DMS79 treated with DMSO at 0.1 percent for 48 hours (cell line): ENCODE measurements at places on chromosomes 5 and 9.
A peak's percentile ranks its signal among the peaks of the same experiment; 100 is the strongest.

GRCh38 chr9:37924538-37924937, 20.6 kb upstream of the SLC25A51 start:
- DNase-seq, result no peak

- peak; percentile 71 for DNase-seq
Observed at GRCh38 chr9:116232424-116233159, 79.0 kb downstream of the PAPPA start.

DNA sequence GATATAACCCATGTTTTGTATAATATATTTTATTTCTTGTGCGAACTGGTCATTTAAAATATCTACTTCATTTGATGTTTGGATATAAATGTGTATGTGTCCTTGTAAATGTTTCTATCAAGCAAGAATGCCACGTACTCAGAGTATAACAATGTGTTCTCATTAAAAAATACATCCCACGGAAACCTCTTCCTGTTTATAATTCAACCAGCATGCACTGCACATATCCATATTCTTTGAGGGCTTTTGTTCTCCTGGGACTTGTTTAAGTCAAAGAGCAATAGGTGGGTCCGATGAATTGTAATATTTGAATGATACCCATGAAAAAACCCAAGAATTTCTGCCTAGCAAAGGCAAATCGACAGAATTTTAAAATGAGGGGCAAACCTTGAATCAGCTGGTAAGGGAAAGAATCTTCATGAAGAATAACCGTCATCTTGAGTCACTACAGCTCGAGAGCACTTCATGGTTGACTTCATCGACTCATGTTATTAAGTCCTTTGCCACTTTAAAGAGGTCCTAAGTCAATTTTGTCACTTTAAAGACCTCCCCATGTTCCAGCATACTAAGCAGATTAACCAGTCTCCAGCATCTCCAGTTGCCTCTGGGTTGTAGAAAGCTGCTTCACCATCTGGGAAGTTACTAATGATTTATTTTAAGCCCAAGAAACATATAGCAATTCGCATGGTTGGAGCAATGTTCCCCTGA, 80.6 kb downstream of the NPR3 start:
- no peak for DNase-seq

DNA sequence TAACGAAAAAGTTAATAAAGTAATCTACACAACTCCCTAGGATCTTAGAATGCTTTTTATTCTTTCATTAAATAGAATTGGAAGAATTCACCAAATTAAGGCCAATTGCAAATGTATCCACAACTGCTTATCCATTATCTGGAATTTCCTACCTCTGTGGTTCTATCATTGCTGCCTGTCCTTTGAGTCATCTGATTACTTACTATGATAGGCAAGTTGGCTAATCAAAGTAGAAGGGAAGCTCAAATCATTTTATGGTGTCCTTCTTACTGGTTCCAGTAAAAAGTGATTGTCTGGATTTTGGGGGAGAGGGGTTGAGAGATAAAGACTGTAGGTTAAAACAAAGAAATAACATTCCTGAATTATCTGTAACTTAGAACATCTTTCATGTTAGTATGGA, 161.4 kb upstream of the GNA14 start:
- no peak for DNase-seq

- no peak for DNase-seq
Observed at GRCh38 chr9:5336688-5337087, 3.0 kb downstream of the RLN1 start.

DNA sequence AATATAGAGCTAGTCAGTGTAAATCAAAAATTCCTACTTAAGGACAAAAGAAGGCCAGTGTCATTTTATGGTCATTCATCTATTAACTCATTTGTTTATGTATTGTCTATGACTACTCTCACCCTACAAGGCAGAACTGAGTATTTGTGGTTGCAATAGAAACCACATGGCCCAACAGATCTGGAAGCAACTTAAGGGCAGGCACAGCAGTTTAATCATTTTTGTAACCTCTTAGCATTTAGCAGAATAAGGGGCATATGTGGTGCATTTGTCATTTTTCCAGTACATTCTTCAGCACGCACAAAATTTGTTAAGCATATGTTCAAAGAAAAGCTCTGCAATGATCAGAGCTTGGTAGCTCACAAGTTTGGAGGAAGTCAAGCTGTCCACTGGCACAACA, 1.1 kb downstream of the FKBP15 start:
- DNase-seq, result no peak

DNA sequence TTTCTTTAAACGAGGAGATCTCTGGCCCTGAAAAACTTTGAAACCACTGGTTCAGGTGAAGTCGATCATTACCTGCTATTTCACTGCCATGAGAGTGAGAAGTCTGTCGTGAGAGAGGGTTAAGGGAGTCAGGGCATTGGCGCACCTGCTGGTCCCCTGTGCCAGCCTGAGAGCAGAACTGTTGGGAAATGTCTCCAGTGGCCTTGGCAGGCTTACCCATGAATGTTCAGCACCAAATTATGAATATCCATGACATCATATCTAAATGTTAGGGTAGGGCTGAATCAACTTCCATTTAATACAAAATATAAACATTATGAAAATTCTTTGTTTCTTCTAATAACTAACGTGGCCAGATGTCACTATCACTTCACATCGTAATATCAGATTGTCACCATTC, 379.3 kb downstream of the KDM4C start:
- no peak for DNase-seq

DNA sequence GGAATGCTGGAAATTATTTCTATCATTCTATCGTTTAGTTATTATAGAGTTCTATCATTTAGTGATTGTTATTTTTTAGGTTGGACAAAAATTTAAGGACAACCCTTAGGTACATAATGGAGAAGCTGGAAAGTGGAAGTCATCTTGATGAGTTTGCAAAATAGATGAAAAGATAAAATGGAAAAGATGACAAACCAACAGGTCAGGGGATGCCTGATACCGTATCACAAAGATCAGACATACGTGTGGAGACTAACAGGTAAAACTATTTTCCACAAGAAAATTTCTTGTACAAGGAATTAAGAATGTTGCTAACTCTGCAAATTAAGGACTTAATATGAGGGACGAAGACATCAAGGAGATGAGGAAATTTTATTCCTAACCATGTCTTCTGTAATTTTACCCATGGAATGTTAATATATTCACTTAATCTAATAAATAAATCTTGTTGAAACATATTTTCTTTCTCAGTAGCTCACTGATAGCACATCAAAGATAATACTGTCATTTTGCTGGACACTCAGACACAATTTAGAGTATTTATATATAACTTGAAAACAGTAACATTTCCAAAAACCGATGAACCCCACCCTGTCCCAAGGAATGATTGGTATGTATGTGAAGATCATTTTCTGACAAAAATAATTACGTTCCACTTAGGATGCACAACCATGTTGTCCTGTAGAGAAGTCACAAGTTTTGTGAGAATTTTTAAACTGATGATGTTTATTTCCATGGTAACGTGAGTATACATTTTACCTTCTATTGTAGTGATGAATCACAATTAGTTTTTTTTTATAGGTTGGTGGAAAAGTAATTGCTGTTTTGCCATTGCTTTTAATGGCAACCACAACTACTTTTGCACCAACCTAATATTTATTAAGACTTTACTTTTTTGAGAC, 2.6 kb downstream of the LURAP1L start:
- DNase-seq, result no peak

DNA sequence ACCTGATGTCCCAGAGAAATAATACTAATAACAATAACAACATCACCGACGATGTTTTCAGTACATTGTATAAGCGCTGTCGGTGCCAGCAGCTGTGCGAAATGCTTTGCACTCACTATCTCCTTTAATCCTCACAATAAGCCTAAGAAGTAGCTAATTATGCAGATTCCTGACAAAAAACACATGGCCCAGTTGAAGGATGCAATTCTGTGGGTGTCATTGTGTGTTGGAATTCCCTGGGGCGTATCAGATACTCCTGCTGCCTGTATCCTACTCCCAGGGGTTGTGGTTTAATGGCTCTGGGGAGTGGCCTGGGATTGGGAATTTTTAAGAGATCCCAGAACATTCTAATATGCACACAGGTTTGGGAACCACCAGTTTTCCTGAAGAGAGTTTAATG, 154.0 kb downstream of the RGS3 start:
- no peak for DNase-seq

DNA sequence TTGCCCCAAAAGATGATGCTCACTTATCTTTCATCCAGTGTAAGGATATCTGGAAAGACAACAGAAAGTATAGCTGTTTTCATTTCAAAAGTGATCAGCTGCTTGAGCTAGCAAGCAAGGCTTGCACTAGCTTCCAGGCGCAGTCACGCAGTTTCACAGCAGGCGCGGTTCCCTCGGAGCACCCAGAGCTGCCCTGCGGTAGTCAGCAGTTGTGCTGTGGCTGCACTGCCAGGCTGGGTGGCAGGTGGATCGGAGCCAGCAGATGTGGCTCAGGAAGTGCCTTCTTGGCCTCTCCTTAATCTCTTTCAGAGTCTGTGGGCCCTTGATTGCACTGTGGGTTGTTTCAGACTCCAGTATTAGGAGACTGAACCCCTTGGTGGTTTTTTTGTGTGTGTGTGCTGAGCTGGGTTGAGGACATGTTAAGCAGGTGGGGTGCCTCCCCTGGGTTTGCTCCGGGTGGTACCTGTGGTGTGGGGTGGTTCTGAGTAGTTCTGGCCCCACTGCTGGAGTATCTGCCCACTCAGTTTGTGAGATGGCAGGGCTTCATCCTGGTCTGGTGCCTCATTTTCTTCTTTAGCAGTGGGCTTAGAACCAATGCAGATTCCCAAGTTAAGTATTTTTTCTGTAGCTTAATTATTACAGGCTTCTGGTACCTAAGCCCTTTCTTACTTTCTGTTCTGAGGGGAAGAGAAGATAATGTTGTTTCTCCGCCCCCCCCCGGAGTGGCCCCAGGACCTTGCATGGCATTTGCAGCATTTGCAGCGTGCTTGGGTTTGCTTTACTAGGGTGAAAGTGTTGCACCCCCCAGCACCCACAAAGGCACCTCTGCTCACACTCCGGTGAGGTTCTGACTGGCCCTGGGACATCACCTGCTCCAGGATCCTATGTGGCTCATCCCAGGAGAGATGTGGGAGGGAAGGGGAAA, 16.4 kb downstream of the TENT4A start:
- no peak for DNase-seq

GRCh38 chr5:83443534-83443933, 28.0 kb upstream of the VCAN start:
- DNase-seq, result no peak

GRCh38 chr5:157050050-157050449, 8.9 kb downstream of the HAVCR1 start:
- no peak for DNase-seq

DNA sequence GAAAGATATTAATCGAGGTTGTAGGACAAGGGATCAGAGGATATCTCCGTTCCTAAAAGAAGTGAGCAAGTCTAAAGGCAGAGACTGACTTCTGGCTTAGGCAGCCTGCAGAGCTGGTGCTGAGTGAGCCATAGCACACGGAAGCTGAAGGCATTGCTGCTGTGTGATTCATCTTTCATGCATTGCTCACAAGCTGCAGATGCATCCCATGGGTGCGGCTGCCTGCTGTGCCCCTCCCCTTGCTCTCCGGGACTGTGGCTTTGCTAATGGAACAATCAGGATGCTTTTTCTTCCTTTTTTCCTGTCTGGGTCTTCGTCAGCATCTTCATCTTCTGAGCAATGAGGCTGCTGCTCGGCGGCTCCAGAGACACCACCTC, 341.4 kb downstream of the DIRAS2 start:
- DNase-seq, result no peak

GRCh38 chr5:150647275-150648251, 7.1 kb downstream of the SYNPO start:
- no peak for DNase-seq

- DNase-seq, result no peak
Observed at GRCh38 chr5:104016646-104017045, 454.1 kb upstream of the NUDT12 start.

DNA sequence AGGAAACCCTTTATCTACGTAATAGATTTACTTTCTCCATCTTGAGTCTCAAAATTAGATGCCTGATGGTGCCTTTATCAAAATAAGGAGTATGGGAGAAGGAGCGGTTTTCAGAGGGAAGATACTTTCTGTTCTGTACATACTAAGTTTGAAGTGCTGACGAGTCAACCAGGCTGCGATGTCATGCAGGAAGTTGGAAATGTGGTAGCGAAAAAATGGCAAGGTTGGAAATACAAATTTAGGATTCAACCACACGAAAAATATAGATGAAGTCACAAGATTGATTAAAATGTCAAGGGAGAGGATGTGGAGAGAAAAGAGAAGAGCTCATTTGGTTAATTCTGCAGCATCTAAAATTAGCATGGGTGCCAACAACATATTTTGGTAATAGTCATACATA, 129.5 kb downstream of the FOXD1 start:
- DNase-seq, result no peak

DNA sequence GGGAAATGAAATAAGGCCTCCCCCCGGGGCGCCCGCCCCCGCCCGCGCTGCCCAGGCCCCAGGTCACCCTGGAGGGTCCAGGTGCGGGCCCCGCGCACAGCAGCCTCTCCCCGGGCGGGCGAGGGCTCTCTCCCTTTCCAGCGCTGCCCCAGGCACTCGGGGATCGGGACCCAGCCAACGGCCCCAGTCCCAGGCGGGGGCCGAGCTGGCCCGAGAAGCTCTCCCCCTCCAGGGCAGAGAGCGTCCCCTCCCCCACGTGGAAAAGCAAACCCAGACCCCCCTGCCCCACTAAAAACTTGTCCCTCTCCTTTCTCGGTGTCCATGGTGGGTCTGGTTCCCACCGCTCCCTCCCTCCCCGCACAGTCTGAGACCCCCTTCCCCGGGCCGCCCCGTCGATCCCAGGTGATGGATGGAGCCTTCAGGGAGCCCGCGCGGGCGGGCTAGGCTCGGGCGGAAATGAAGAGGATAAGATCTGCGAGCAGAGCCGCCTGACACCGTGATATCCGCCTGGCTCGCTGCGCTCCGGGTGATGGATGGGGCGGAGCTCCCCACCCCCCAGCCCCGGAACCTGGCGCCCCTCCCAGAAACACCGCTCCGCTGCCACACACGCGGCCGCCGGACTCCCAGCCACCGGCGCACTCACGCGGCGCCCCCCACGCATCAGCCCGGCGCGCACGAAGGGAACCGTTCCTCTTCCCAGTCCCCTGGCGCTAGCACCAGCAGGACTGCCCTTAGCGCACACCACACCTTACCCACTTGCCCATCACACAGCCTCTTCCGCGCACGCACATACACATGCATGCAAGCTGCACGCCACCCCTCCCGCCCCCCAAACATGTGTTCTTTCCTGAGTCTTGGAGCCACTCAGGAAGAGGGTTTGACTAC, 81.7 kb upstream of the ZBTB43 start:
- no peak for DNase-seq
